K562 (cell line): ENCODE measurements at places on chromosomes 16 and 17.

DNA sequence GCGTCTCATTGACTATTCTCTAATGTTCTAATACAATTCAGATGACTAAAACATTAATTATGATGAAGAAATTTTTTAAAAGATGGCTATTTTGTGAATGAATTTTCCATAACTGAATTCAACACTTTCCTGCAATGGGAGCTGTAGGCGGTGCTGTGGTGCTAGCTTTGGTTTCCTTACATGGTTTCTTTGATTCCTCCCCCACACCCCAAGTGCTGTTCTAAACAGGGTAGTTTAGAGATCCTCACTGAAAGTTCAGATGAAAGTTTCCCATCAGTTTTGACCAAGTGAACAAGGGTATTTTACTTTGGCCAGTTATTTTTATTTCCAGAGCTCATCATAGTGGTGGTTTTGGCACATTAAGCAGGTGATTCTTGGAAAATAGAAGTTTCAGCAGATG lies 26.0 kb upstream of the MRC2 start:
- no peak overlapping the region for H3K4me3 ChIP-seq
- no peak overlapping the region for H3K27ac ChIP-seq
- no peaks in the 10 kb centered on the region for H3K27me3 ChIP-seq

DNA sequence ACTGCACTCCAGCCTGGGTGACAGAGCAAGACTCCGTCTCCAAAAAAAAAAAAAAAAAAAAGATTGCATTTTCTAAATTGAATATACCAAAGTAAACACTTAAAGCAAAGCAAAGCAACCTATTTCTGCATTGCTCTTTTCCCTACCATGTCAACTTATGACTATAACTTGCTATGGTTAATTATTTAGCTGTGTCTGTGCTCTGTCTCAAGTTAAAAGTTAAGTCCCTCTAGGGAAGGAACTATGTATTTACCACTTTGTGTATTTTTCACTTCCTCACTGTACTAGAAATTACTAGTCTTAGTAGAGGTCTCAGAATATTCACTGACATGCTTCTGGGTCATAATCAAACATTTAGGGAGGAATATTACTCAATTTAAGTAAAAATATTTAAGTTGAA lies 711.7 kb upstream of the SOX9 start:
- no peak for DNase-seq
- H3K4me1 ChIP-seq: no peaks in the 10 kb centered on the region
- H3K27me3 ChIP-seq: no peaks in the 10 kb centered on the region
- no peaks in the 10 kb centered on the region for H3K36me3 ChIP-seq

- DNase-seq: peak; percentile 49
- H3K27me3 ChIP-seq: no peaks in the 10 kb centered on the region
- no peak overlapping the region for H3K4me3 ChIP-seq
Measured at GRCh38 chr17:37273409-37274051, 102.3 kb upstream of the C17orf78 start.

GRCh38 chr16:48542020-48542473 lies 67.9 kb downstream of the N4BP1 start:
- no peak overlapping the region for H3K4me3 ChIP-seq
- no peaks in the 10 kb centered on the region; the same call in 1 of the 2 replicates for H3K4me1 ChIP-seq
- no peaks in the 10 kb centered on the region for H3K27me3 ChIP-seq

GRCh38 chr16:89168381-89169189 lies 3.0 kb upstream of the CDH15 start:
- no peak for DNase-seq
- H3K27me3 ChIP-seq: no peaks in the 10 kb centered on the region
- H3K36me3 ChIP-seq: no peaks in the 10 kb centered on the region
- H3K27ac ChIP-seq: no peak overlapping the region

- no peaks in the 10 kb centered on the region for H3K36me3 ChIP-seq
- DNase-seq: no peak
- no peak overlapping the region for H3K4me3 ChIP-seq
- H3K4me1 ChIP-seq: no peaks in the 10 kb centered on the region
- H3K27me3 ChIP-seq: no peaks in the 10 kb centered on the region
Measured at GRCh38 chr17:72075995-72076677, 44.7 kb upstream of the SOX9 start.
